Iris pigment epithelial cell (primary cell): ENCODE measurements at places on chromosomes 11 and 22.

- peak; percentile 82 for DNase-seq
Measured at GRCh38 chr11:46295312-46296058, 18.0 kb downstream of the CREB3L1 start.

DNA sequence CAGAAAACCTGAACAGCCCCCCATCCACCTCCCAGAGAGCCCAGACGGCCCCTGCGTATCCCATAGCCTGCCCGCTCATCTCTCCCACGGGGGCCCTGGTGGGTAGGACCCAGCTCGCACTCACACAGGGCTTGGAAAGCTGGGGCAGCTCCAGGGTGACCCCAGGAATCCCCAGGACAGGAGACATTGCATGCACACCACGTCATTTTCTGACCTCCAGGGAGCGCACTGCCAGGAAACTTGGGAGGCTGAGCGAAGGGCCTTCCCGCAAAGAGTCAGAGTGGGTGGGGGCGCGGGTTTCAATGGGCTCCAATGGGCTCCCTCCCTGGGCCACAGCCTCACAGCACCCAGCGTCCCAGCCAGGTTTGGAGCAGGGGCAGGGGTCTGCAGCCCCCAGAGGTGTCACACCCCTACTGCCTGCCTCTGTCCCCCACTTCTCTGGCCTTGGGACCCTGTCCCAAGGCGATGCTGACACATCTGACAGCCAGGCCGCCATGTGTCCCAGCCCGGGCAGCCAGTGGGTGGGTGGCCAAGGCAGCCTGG lies 8.2 kb upstream of the SYT8 start:
- DNase-seq = peak; percentile 38

DNA sequence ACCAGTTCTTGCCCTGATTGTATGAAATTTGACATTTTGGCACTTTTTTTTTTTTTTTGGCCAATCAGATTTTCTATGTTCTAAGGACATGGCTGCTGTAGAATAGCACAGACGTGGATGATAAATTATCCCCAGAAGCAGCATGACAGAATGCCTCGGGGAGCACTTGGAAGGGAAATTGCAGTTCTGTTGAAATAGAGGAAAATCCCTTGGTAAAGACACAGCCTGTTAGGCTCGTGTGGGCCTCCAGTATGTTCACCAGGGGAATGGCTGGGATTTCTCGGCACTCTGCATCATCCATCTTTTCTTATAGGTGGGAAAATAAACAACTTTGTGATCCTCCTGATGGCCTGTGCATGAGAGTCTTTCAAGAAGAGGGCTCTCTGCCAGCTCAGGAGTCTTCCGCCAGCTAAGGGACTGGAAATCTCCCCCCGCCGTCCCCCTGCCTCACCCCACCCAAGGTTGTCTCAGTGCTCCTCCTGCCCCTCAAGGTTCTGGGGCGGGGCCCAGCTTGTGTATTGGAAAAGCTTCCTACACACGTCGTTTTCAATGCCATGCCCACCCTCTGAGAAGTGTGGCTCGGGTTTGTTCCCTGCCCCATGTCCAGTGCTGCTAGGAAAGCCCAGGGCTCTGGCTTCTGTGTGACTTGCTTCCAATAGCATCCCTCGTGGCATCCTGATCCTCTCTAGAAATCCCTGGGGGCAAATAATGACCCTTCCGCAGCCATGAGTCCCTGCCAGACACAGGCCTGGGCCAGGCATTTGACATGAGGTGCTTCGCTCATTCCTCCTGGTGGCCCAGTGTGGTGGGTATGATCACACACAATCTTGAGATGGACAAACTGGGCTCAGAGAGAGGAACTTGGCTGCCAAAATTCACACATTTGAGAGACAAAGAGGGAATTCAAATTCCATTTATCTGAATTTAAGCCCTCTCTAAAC lies 70.6 kb upstream of the ATXN10 start:
- DNase-seq = peak; percentile 45

GRCh38 chr11:102416976-102417375 lies 35.6 kb downstream of the TMEM123 start:
- DNase-seq = no peak

GRCh38 chr11:86147004-86147403 lies 78.1 kb upstream of the PICALM start:
- no peak for DNase-seq

- DNase-seq = peak; percentile 48
Measured at GRCh38 chr11:100789500-100789899, 102.4 kb downstream of the ARHGAP42 start.

DNA sequence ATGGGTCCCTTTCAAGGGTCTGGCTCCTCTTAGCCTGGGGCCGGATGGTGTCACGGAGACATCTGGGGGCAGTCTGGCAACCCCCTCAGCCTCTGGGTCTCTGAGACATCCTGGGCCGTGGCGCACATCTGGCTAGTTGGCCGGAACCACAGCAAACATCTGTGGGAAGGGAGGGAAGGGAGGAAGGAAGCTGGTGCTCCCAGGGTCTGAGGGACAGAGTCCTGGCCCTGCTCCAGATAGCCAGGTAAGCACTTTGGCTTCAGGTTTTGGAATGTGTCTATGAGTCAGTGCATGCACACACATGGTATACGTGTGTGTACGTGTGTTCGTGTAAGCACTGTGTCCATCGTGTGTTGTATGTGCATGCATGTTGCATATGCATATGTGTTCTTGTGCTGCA lies 225.1 kb downstream of the MN1 start:
- DNase-seq = no peak

DNA sequence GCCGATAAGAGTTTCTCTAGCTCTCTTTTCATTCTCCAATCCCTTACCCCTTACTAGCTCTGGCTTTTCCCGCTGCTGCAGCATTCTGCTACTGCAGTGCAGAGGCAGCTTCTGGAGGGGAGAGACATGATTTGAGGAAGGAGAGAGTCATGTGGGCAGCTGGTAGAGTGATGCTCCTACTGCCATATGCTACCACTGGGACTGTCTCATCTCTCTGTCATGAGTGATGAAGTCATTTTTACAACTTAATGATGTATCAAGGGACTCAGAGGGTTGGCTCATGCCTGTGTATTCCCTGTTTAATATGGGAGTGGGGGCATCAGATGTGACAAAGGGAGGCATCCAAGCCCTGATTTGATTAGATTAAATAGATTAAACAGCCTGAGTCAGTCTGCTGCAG lies 11.3 kb downstream of the SLC17A6 start:
- no peak for DNase-seq

DNA sequence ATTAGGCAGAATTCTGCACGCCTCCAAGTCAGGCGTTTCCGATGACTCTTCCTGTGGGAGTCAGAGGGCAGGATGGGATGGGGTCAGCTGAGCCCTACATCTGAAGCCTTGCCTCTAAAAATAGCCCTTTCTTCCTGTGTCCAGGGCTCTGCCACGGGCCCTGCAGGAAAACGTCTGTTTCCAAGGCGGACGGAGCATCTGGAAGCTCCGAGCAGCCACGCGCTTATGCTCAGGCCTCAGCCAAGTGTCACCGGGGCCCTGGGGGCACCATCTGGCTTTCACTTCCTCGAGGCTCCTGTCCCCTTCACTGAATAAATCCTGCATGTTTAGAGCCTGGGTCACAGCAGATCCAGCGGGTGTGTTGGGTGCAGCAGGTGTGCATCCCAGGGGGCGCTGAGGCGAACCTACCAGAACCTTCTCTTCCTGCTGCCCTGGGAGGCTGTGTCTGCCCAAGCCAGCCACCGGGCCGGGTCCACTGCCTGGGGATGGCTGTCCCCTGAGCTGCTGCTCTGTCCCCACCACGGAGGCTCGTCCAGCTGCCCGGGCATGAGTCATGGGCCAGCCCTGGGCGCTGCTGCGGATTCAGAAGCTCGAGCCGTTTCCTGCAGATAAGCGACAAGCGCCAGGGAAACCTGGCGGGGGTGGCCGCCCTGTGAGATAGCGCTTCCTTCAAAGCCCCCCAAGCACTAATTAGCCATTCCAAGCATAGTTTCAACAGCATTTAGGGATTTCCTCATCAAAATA lies 32.0 kb upstream of the LINC01488 start:
- DNase-seq = peak; percentile 46

DNA sequence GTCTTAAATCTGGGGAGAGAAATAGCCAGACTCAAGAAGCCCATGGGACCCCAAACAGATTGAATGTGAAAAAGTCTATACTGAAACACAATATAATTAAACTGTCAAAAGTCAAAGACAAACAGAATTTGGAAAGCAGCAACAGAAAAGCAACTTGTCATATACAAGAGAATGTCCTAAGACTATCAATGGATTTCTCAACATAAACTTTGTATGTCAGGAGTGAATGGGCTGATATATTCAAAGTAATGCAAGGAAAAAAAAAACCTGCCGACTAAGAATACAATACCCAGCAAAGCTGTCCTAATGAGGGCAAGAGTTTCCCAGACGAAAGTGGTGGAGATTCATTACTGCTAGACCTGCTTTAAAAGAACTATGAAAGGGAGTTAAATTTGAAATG lies 73.2 kb downstream of the TBC1D22A start:
- no peak for DNase-seq

- DNase-seq = no peak
Measured at GRCh38 chr11:61698173-61698948, 18.2 kb downstream of the DAGLA start.

- no peak for DNase-seq
Measured at GRCh38 chr22:32331918-32332725, 25.5 kb upstream of the RFPL3 start.

DNA sequence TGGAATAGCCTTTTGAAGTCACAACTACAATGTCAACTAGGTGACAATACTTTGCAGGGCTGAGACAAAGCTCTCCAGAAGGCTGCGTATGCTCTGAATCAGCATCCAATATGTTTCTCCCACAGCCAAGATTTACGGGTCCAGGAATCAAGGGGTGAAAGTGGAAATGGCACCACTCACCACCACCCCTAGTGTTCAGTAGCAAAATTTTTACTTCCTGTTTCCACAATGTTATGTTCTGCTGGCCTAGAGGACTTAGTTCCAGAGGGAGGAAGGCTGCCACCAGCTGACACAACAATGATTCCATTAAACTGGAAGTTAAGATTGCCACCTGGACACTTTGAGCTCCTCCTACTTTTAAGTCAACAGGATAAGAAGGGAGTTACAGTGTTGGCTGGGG lies 68.5 kb upstream of the MPEG1 start:
- no peak for DNase-seq

- DNase-seq = no peak
Measured at GRCh38 chr11:44367452-44367851, 57.5 kb upstream of the ALX4 start.

GRCh38 chr11:9057007-9057406 lies 34.4 kb downstream of the SCUBE2 start:
- DNase-seq = no peak

DNA sequence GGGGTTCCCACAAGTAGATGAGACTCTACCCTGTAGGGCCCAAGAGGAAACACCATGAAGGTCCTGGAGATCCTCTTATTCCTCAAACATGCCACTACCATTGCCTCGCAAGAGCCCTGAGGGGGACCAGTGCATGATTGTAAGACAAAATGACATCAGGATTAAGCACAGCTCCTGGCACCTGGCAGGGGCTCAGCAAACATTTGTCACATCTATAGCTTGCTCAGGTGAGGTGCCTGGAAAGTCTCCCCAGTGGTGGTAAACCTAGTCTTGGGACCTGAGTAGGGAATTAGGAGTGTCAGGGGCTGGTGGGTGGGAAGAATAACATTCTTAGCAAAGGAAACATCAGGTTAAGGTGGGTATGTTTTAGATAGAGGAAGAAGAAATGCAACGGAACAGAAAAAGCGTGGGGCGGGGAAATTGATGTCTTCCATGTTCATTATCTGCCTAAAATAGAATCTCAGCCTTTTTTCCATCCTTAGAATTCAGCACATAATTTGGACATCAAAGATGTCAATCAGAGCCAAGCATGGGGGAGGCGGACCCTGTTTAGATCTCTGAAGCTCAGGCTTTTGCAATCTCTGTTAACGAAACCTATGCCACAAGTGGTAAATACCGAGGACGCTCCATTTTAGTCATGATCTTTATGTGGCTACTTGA lies 924 bp downstream of the YPEL1 start:
- DNase-seq = no peak

DNA sequence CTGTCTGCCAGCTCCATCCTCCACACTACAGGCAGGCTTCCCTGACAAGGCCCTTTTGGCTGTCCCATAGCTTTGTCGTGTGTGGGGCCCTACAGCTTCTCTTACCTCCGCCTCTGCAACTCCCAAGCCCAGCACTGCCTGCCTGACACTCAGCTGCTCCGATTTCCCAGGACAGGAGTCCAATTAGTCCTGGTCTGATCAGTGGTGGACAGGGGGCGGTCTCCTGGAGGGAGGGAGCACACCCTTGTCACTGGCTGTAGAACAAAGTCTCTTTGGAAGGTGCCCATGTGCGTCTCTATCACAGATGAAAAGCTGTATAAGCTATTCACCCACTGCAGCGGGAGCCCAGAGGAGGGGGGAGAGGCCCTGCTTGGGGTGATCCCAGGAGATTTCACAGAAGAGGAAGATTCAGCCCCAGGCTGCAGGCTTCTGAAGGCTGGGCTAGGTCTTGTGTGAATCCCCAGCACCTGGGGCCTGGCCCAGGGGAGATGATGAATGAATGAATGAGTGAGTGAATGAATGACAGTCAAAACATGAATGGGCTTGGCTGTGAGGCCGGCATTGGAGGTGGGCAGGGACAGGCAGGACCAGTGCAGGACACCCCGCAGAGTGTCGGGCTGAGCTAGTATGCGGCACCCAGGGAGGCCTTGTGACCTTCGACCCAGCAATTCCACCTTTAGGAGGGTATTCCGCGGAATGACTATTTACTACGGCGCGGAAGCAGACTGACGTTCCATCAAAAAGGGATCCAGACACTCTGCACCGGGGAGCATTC lies 142.4 kb downstream of the CACNA1I start:
- DNase-seq = no peak
